ENCODE measurements at places on chromosomes 6 and 20. TPM values are rescaled to one million over a fixed set of nuclear protein-coding genes. Genes with fewer than 3 reads are reported as not detected.
A peak's percentile ranks its signal among the peaks of the same experiment; 100 is the strongest.

MED23 gene
- 27.3 TPM for total RNA-seq

LKAAEAR1 gene
- not detected for total RNA-seq

GINS1 gene
- 0.21 TPM for total RNA-seq

EMILIN3 gene
- total RNA-seq = 1.8 TPM

GRM1 gene
- 0.63 TPM for total RNA-seq

TMEM74B gene
- total RNA-seq = 12.4 TPM

VSX1 gene
- not detected for total RNA-seq

LZTS3 gene
- total RNA-seq = 15.6 TPM

DNA sequence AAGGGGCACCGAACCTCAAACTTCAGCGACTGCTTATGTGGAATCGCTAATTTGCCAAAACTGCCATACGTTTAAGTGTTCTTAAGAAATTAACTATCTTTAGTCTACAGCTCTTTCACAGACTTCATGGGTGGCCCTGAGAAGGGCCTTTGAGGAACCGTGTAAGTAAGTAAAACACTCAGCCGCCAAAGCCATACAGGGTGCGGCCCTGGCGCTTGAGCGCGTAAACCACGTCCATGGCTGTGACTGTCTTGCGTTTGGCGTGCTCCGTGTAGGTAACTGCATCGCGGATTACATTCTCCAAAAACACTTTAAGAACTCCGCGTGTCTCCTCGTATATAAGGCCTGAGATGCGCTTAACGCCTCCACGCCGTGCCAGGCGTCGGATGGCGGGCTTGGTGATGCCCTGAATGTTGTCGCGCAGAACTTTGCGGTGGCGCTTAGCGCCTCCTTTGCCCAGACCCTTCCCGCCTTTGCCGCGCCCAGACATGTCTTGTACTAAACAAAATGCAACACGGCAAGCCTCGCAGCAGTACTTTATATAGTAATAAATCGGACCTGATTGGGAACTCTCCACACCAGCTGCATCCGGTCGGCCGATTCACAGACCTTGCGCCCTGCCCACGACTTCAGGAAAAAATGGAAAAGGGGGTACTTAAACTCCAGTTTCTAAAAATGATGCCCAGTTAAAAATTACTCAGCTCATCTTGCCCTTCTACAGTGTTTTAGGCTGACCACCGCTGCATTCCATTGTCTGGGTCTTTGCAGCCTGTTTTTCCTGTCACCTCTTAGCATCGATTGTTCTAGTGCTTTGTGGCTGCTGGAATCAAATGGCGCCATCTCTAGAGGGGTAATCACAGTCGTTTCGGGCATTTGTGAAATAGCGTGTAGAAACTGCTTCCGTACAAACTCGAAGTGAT is 38.9 kb downstream of the OR2B2 start:
- DNase-seq = peak; percentile 52
- H3K4me1 ChIP-seq = peaks cover 8% of the 10 kb centered on the region
- H3K27ac ChIP-seq = peak overlapping the region; percentile 72
- H3K4me3 ChIP-seq = peak overlapping the region; percentile 38

DNA sequence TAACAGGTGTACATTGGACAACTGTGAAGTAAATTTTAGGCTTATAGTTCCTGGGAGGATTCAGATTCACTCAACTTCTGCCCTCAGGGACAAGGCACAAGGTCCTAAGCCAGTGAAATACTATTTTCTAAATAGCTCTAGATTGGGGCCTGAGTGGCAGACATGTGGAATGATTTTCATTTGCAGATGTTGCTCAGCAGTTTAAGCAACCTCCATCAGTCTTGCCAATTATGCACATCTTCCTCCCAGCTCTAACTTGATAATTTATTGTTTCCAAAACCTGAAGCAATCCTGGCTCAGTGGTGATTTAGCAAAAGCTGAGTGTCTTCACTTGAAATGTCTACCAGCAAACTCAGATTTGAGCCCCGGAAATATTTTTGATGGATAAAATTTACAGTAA is 116.2 kb downstream of the SCP2D1 start:
- DNase-seq = no peak
- no peaks in the 10 kb centered on the region for H3K36me3 ChIP-seq
- H3K4me1 ChIP-seq = no peaks in the 10 kb centered on the region
- no peak overlapping the region for H3K27ac ChIP-seq

DNA sequence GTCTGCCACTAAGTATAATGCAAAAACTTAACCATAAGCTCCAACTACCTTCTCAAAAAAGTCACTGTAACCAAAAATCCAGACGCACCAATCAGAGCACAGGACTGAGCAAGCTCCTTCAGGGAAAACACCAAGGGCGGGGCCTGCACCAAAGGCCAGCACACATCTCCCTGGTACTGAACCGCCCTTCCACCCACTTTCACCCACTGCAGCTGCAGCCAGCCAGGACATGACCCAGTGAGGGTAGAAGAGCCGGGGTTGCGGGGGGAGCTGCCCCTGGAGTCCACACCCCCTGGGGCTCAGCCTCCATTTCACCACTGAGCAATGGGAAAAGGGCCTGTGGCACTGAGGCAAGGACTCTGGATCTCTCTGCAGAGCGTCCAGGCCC is 54.3 kb downstream of the TAF4 start:
- H3K27me3 ChIP-seq = no peaks in the 10 kb centered on the region
- peak overlapping the region; percentile 7 for H3K27ac ChIP-seq

DNA sequence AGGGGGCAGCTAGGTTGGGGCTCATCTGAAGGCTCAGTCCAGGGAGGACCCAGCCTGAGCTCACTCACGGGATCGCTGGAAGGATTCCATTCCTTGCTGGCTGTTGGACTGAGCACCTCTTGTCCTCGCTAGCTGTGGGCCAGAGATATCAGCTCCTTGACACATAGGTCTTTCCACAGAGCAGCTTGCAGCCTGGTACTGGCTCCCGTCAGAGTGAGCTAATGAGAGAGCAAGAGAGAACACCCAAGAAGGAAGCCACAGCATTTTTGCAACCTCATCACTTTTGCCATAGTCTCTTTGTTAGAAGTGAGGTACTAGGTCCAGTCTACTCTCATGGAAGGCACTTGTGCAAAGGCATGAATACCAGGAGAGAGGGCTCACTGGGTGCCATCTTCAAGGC is 179.9 kb downstream of the CDC5L start:
- H3K4me1 ChIP-seq = no peaks in the 10 kb centered on the region
- no peak overlapping the region for H3K4me3 ChIP-seq
- H3K36me3 ChIP-seq = no peaks in the 10 kb centered on the region
- no peak for DNase-seq
- H3K27ac ChIP-seq = no peak overlapping the region

DNA sequence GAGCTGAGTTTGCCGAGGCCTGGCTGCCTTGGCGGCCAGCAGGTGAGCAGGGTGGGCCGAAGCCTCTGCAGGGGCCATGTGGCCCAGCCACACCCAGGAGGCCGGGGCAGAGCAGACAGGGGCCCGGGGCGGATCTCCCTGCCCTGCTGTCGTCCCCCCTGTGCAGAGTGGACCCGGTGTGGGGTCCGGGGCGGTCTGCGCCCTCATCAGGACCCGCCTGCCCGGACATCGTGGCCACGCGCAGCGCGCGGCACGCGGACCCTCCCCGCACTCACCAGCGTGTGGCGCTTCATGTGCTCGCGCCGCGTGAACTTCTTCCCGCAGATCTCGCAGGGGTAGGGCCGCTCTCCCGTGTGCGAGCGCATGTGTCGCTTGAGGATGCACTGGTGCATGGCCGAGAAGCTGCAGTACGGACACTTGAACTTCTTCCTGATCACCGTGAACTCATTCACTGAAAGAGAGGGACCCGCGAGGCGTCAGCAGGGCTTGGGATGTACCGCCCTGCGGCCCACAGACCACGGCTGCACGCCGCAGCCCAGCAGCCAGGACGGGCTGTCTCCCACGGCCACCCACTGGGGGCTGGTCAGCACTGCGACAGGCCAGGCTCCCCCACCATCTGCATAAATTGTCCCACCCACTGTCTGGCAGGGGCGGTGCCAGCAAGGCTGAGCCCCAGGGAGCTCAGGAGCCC is 13.0 kb downstream of the SLC2A4RG start:
- H3K27me3 ChIP-seq = no peaks in the 10 kb centered on the region
- H3K27ac ChIP-seq = no peak overlapping the region
- no peak for DNase-seq
- H3K4me1 ChIP-seq = no peaks in the 10 kb centered on the region
- H3K4me3 ChIP-seq = no peak overlapping the region
- no peaks in the 10 kb centered on the region for H3K36me3 ChIP-seq

DNA sequence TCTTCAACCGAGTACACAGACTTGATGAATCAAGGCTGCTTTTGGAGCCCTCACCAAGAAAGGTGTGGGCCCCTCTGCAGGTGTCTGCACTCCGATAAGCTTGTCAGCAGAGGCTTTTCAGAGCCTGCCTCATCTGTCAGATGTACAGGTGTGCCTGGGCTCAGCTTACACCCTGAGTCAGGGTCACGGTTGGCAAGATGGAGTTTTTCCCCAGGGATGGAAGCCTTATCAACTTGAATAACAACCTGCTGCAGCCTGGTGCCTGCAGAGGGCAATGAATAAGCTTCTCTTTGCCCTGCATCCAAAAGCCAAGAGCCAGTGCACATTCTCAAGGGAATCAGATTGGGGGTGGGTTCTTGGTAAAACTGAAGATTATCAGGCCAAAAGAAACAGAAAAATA is 427.1 kb downstream of the CD83 start:
- H3K27me3 ChIP-seq = no peaks in the 10 kb centered on the region
- H3K4me1 ChIP-seq = no peaks in the 10 kb centered on the region
- no peak overlapping the region for H3K4me3 ChIP-seq

- peak overlapping the region; percentile 71 for H3K4me3 ChIP-seq
- H3K27me3 ChIP-seq = no peaks in the 10 kb centered on the region
- DNase-seq = peak; percentile 62
- peak overlapping the region; percentile 100 for H3K27ac ChIP-seq
Measured at GRCh38 chr6:73521351-73521985, 636 bp upstream of the EEF1A1 start.

DNA sequence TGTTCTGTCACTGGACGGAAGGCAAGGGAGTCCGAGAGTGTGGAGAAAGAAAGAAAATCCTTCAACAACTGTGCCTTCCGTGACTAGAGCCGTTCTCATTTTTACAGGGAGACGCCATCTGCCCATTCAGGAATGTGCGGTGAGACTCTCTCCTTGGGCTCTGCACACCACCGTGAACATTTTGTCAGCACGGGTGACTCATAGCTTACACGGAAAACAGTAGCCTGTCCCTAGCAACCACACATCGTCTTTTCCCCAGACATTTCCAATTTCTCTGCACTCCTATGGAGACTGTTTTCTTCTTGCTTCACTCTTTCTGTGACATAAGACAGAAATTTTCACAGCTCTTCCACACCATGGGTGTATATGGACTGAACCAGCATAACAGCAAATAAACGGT is 55.1 kb downstream of the TBXT start:
- H3K4me3 ChIP-seq = no peak overlapping the region
- no peaks in the 10 kb centered on the region for H3K27me3 ChIP-seq
- H3K27ac ChIP-seq = no peak overlapping the region
- no peaks in the 10 kb centered on the region for H3K4me1 ChIP-seq
- H3K36me3 ChIP-seq = no peaks in the 10 kb centered on the region

DNA sequence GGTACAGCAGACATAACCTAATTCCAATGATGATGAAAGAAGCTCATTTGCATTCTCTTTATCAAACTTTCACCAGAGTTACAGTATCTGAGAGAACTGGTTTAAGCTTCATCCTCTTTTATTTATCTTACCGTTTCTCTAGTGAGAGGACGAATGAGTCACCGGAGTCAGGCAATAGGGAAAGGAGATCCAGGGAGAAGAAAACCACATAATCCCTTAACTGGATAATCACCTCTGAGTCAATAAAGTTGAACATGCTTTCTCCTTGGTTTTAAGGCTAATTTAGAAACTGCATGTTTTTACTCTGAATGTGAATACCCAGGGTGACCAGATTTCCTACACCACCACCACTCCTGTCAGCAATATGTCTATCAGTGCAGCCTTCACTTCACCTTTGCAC is 313.7 kb upstream of the TBX18 start:
- H3K27me3 ChIP-seq = no peaks in the 10 kb centered on the region
- no peak overlapping the region for H3K27ac ChIP-seq
- H3K4me3 ChIP-seq = no peak overlapping the region
- H3K36me3 ChIP-seq = no peaks in the 10 kb centered on the region
- H3K4me1 ChIP-seq = no peaks in the 10 kb centered on the region

- H3K4me3 ChIP-seq = no peak overlapping the region
- peaks cover 7% of the 10 kb centered on the region for H3K36me3 ChIP-seq
- DNase-seq = no peak
- peaks cover 15% of the 10 kb centered on the region for H3K4me1 ChIP-seq
- no peaks in the 10 kb centered on the region for H3K27me3 ChIP-seq
- H3K27ac ChIP-seq = no peak overlapping the region
Measured at GRCh38 chr20:35305682-35306556, 13.7 kb upstream of the FAM83C start.

GRCh38 chr20:50330504-50331313 is 140.1 kb downstream of the CEBPB start:
- peaks cover 35% of the 10 kb centered on the region for H3K4me1 ChIP-seq
- no peaks in the 10 kb centered on the region for H3K36me3 ChIP-seq
- H3K4me3 ChIP-seq = no peak overlapping the region
- H3K27me3 ChIP-seq = no peaks in the 10 kb centered on the region

- H3K27ac ChIP-seq = no peak overlapping the region
- DNase-seq = no peak
- H3K4me1 ChIP-seq = no peaks in the 10 kb centered on the region
- H3K36me3 ChIP-seq = no peaks in the 10 kb centered on the region
- no peaks in the 10 kb centered on the region for H3K27me3 ChIP-seq
Measured at GRCh38 chr6:9612489-9612888, 802.4 kb downstream of the TFAP2A start.

- H3K36me3 ChIP-seq = no peaks in the 10 kb centered on the region
- no peak for DNase-seq
- no peaks in the 10 kb centered on the region for H3K4me1 ChIP-seq
- peak overlapping the region; percentile 12 for H3K27ac ChIP-seq
- H3K27me3 ChIP-seq = no peaks in the 10 kb centered on the region
- no peak overlapping the region for H3K4me3 ChIP-seq
Measured at GRCh38 chr6:134217105-134217797, 100.7 kb downstream of the SGK1 start.

GRCh38 chr20:11159728-11160127 is 485.9 kb upstream of the JAG1 start:
- no peaks in the 10 kb centered on the region for H3K36me3 ChIP-seq
- DNase-seq = no peak
- no peaks in the 10 kb centered on the region for H3K27me3 ChIP-seq
- H3K27ac ChIP-seq = no peak overlapping the region

- no peak for DNase-seq
- H3K4me1 ChIP-seq = no peaks in the 10 kb centered on the region
- H3K4me3 ChIP-seq = no peak overlapping the region
- no peaks in the 10 kb centered on the region for H3K27me3 ChIP-seq
- no peak overlapping the region for H3K27ac ChIP-seq
Measured at GRCh38 chr20:34088305-34089174, 23.5 kb downstream of the EIF2S2 start.

GRCh38 chr6:118639054-118639964 is 12.1 kb downstream of the CEP85L start:
- no peak for DNase-seq
- no peak overlapping the region for H3K27ac ChIP-seq
- H3K4me1 ChIP-seq = no peaks in the 10 kb centered on the region
- no peaks in the 10 kb centered on the region for H3K27me3 ChIP-seq
- H3K36me3 ChIP-seq = no peaks in the 10 kb centered on the region
- no peak overlapping the region for H3K4me3 ChIP-seq

DNA sequence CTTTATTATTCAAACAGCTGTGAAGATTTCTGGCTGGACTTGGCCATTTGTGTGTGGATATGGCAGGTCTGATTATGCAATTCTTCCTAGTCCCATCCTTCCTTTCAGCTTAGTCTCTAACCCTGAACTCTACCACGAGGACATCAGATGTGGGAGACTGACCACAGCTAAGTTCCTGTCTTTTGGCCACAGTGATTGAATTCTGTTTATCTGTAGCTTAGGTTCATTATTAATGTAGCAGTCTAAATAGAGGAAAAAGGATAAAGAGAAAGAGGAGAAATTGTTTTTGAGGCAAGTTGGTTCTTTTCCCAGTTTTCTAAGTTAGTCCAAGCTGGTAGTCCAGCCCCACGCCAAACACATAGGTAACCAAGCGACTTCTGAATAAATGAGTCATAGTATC is 598.9 kb downstream of the RFPL4B start:
- H3K36me3 ChIP-seq = no peaks in the 10 kb centered on the region
- H3K4me1 ChIP-seq = no peaks in the 10 kb centered on the region
- H3K4me3 ChIP-seq = no peak overlapping the region
- no peak overlapping the region for H3K27ac ChIP-seq
